CD4-positive, alpha-beta T cell (primary cell): ENCODE measurements at places on chromosomes 1 and 21.

DNA sequence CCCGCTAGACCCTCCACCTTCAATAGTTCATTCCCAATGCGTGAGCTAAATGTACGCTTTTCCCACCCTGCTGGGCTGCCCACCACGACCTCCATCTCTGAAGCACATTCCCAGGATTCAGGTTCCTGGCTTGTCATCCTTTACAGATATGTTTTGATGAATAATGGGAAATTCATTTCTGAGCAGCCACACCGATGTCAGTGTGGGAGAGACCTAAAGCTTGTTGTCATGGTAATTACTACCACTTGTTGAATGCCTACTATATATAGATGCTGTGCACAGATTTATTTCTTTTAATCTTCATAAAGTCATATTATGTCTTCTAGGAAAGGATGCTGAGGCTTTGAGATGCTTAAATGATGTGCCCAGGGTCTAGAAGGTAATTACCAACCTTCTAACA lies 8.0 kb downstream of the RCSD1 start:
- no peak for DNase-seq

- no peak for DNase-seq
These were observed 63.7 kb downstream of the MATN1 start for GRCh38 chr1:30659702-30660101.

GRCh38 chr1:94383966-94384408 lies 34.2 kb upstream of the ABCD3 start:
- no peak for DNase-seq

DNA sequence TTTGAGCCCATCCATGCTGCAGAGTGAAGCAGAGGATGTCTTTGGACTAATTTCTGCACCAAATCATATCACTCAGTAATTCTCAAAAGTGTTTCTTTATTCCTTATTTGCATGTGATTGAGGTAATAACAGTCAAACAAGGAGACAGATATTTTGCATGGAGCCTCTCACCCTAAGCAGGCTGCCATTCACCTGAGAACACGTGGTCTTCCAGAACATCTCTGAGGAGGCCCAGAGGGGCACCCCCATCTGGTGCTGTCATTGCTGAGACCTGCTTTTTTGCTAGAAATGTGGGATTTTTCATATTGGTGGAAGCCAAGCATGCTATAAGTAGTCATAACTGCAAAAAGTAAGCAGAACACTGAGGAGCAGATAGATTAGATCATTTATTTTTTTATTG lies 7.7 kb downstream of the SLC37A1 start:
- no peak for DNase-seq

- DNase-seq = no peak
These were observed 277.3 kb downstream of the DNM3 start for GRCh38 chr1:172118618-172119017.

GRCh38 chr1:184597650-184598357 lies 156.9 kb downstream of the EDEM3 start:
- no peak for DNase-seq

DNA sequence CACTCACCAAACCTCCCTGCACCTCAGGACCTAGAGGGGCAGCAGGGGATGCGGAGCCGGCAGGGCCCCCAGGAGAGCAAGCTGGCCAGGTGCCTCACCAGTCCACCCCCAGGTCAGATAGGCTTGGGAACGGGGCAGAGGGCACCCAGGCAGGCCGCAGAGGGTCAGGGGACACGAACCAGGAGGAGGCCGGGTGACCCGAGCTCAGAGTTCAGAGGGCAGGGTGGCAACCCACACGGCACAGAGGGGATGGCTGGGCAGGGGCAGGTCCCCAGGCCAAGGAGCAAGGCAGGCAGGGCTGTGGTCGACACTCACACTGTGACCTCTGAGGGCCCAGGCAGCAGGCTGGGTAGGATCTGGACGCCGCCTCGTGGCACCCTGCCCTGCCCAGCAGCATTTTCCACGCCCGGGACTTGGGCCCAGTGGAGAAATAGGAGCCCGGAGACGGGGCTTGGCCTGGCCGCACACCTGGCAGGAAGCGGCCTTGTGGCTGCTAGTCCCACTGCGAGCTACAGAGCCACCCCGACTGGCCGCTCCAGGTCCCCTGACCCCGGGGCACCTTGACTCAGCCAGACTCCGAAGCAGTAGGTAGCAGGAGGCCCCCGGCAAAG lies 5.3 kb downstream of the DVL1 start:
- no peak for DNase-seq

DNA sequence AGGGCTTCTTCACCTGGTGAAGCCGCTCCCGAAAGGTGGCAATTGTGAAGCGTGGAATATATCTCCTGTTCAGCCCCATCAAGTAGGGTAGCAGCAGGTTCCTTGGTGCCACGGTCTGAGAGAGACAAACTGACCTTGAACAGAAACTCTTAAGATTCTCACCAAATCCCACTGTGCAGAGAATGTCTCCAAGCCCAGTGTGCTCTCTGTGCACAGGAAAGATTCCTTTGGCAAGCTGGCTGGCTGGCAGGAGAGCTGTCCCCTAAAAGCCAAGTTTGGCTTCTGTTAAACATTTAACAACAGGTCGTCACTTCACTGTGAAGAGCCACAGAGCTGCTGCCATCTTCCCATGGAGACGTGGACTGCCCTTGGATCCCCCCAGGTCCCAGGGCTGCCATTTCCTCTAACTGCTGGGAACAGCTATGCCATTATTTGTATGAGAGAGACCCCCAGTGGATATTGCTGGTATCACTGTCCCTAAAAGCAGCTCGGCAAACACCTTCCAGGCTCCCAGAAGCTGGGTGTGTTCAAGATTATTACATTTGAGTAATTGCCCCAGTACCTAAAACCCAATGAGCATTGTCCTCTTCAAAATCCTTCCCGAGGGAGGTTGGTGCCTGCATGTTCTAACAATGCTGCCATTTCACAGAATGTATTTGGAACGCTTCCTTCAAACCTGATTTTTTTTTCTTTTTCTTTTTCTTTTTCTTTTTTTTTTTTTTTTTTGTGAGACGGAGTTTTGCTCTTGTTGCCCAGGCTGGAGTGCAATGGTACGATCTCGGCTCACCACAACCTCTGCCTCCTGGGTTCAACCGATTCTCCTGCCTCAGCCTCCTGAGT lies 71.8 kb downstream of the CD58 start:
- DNase-seq = peak; percentile 26

DNA sequence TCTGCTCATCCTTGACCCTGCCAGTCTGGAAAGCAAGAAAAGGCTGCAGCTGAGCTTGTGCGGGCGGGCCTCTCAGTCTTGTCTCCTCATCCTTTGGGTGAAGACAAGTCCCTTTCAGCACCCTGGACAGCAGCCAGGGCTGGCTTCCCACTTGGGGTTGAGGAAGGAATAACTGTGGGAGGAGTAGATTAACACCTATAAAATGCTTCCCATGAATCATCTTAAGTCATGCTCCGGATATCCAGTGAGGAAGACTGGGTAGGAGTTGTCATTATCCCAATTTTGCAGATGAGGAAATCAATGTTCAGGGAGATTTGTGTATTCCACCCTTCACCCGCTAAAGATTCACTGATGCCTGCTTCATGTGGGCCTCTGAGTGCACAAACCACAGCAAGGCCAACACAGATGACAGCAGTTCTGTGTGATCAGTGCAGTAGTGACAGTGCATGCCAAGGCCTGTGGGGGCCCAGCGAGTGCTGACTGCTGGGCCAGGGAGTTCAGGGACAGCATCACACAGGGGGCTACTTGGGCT lies 20.1 kb upstream of the COL16A1 start:
- no peak for DNase-seq

GRCh38 chr1:206495493-206496046 lies 11.8 kb upstream of the RASSF5 start:
- no peak for DNase-seq

DNA sequence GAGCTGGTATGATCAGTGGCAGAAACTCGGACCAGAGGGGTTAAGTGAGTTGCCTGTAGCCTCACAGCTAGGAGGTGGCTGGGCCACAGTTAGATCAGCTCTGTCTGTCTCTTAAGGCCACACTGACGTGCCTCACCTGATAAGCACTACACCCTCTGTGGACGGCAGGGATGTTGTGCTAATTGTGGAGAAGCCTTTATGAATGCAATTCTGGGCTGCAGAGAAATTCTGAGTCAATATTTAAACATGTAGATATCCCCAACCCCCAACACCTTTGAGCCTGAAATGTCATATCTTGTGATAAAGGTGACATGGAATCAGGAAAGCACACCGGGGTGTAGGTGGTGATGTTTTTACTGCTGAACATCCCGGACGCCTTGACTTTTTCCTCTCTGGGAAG lies 88.3 kb downstream of the KCNJ6 start:
- no peak for DNase-seq

DNA sequence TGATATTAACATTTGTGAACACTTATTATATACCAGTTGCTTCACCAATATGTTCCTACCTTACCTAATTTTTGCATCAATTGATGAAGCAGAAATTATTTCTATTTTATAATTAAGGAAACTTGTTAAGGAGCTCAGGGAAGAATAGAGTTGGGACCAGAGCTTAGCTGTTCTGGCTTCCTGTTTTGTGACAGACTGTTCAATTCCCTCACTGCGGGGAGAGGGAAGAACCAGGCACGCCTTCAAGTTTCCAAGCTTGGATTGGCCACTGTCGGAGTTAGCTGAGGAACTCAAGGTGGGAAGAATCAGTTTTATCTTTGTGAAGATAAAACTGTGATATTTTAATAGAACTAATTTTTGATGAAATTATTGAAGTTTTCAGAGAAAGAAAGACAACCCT lies 142.3 kb upstream of the LMO4 start:
- DNase-seq = no peak

DNA sequence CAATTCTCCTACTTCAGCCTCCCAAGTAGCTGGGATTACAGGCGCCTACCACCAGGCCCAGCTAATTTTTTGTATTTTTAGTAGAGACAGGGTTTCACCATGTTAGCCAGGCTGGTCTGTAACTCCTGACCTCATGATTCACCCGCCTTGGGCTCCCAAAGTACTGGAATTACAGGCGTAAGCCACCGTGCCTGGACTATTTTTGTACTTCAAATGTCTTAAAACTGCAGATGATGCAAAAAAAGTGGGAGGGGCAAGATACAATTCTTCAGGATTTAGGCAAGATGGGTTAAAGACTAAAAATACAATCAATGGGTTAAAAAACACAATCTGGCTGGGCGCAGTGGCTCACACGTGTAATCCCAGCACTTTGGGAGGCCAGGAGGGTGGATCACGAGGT lies 4.7 kb downstream of the SCAF4 start:
- no peak for DNase-seq

GRCh38 chr1:36656271-36656670 lies 173.6 kb upstream of the CSF3R start:
- DNase-seq = no peak

DNA sequence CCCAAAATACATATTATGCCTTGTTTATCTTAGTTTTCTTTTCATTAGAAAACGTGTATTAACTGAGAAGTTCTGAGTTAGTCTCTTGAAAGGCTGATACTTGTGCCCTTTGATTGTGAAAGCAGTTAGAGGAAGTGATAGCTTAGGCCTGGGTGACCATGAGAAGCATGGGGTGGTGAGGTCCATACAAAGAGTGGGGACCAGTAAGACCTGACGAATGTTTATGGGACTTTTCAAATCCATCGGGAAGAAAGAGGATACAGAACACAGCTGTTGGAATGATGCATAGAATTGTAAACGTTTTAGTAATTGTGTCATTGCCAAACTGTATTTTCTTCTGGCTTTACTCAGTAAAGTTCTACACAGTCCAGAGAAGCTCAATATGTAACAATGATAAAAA lies 259.8 kb downstream of the LMO4 start:
- DNase-seq = no peak

DNA sequence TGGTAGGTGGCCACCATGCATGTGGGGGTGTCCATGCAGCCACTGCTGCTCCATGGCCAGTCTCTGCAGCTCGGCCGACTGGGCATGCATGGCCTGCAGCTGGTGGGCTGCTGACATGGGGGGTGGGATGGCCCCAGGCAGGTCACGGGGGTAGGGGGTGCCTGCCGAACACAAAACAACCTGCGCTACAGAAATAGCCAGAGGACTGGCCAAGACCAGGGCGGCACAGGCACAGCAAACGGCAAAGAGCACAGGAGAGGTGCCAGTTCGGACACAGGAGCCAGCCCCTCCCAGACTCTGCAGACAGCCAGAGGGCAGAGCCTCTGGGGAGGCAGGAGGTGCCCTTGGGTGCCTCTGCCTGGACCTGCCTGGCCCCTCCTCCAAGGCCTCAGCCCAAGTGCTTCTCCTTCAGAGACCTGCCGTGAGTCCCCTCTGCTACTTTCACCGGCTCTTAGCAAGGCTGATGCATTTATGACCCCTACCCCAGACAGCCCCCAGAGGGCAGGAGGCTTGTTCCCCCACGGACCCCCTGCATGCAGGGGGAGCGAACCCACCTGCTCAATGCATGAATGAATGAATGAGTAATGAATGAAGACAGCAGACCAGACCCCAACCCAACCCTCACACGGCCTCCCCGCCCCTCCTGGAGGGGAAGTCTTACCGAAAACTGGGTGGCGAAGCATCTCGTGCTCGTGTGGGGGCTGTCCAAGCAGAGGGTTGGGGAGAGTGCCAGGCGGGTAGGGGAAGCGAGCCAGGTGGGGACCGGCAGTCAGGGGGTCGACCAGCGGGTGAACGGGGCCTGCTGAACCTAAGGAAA lies 37.7 kb downstream of the SLC45A1 start:
- DNase-seq = no peak

- no peak for DNase-seq
These were observed 5.5 kb upstream of the PADI1 start for GRCh38 chr1:17199267-17200044.

GRCh38 chr1:202471246-202471645 lies 122.7 kb downstream of the PPP1R12B start:
- no peak for DNase-seq

GRCh38 chr1:202805886-202806844 lies 2.1 kb downstream of the KDM5B start:
- no peak for DNase-seq

- no peak for DNase-seq
These were observed 7.9 kb downstream of the PGBD2 start for GRCh38 chr1:248913933-248914332.

- no peak for DNase-seq
These were observed 503 bp upstream of the SRSF11 start for GRCh38 chr1:70220517-70221237.

- no peak for DNase-seq
These were observed 88.0 kb downstream of the HIVEP3 start for GRCh38 chr1:41830726-41831125.

- DNase-seq = peak; percentile 62
These were observed 23.1 kb downstream of the DYRK3 start for GRCh38 chr1:206658264-206658980.

- DNase-seq = no peak
These were observed 904 bp downstream of the GJB3 start for GRCh38 chr1:34781844-34782391.

GRCh38 chr1:52281518-52281917 lies 84.5 kb downstream of the CC2D1B start:
- DNase-seq = no peak

GRCh38 chr1:179938752-179939151 lies 15.9 kb upstream of the CEP350 start:
- DNase-seq = no peak

- DNase-seq = no peak
These were observed 71.1 kb downstream of the LRRC8C start for GRCh38 chr1:89704014-89704413.

- no peak for DNase-seq
These were observed 37.9 kb downstream of the EPHA2 start for GRCh38 chr1:16117936-16118335.

GRCh38 chr1:48109390-48110013 lies 112.3 kb upstream of the TRABD2B start:
- peak; percentile 50 for DNase-seq

GRCh38 chr1:15100121-15100879 lies 53.2 kb upstream of the TMEM51 start:
- no peak for DNase-seq

- no peak for DNase-seq
These were observed 118.8 kb upstream of the PBX1 start for GRCh38 chr1:164440232-164440631.

GRCh38 chr1:245874942-245875580 lies 632.0 kb downstream of the SMYD3 start:
- DNase-seq = no peak
